ENCODE measurements at places on chromosomes 12 and 14.

DNA sequence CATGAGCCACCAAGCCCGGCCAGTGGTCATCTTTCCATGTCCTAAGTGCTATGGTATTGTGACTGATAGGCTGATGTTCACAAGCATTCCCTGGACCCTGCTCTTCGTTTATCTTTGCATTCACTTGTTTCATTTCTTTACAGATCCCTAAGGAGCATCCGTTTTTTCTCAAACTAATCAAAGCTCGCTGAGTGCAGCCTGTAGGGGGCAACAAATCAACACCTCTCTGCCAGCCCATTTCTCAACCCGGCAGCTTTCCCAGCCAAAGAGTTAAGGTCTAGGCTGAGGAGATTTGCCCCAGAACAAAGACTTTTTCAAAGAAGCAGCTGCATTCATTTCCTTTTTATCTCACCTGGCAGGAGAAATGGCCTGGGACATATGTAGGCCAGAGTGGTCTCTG lies 12.1 kb downstream of the SIRT4 start:
- DNase-seq = no peak

DNA sequence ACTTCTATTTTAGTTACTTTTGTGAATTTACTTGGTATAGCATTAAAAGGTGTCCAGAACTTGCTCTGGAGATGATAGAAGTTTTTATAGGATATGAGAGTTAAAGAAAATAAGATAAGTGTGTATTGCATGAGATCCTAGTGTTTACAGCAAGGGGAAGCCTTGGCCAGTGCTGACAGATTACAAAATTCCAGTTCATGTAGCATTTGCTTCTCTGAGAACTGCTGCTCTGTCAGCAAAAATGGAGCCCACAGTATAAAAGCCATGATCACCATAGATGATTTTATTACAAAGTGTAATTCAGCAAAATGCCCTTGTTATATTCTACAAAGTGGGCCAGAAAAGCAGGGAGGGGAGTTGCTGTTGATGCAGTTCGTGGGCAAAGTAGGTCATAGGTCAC lies 40.0 kb upstream of the ATF1 start:
- DNase-seq = no peak

GRCh38 chr12:64034901-64035576 lies 187.1 kb downstream of the KICS2 start:
- DNase-seq = no peak

GRCh38 chr14:101235335-101236103 lies 325.8 kb upstream of the DIO3 start:
- DNase-seq = peak; percentile 80

GRCh38 chr14:54686219-54686870 lies 119.4 kb downstream of the SAMD4A start:
- no peak for DNase-seq

DNA sequence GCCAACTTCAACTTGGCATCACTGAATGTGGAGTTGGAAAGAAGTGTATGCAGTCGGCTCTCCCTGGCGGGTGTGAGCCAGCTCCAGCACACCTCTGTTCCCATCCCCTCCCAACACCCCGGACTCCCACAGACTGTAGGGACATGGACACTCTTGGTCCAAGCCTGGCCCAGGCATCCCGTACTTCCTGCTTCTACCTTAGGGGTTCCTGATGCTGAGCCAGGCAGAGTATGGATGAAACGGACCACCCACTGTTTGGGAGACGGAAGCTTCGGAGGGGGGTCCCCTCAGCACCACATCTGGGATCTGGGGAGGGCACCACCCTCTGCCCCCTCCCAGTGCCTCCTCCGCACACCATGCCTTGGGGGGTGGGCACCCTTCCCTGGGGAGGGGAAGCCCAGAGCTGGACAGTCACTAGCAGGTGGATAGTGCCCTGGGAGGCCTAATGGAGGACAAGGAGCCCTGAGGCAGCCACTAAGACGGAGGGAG lies 62.0 kb downstream of the LGMN start:
- DNase-seq = no peak

- peak; percentile 10 for DNase-seq
These were observed 37.9 kb downstream of the A2ML1 start for GRCh38 chr12:8860165-8860961.

DNA sequence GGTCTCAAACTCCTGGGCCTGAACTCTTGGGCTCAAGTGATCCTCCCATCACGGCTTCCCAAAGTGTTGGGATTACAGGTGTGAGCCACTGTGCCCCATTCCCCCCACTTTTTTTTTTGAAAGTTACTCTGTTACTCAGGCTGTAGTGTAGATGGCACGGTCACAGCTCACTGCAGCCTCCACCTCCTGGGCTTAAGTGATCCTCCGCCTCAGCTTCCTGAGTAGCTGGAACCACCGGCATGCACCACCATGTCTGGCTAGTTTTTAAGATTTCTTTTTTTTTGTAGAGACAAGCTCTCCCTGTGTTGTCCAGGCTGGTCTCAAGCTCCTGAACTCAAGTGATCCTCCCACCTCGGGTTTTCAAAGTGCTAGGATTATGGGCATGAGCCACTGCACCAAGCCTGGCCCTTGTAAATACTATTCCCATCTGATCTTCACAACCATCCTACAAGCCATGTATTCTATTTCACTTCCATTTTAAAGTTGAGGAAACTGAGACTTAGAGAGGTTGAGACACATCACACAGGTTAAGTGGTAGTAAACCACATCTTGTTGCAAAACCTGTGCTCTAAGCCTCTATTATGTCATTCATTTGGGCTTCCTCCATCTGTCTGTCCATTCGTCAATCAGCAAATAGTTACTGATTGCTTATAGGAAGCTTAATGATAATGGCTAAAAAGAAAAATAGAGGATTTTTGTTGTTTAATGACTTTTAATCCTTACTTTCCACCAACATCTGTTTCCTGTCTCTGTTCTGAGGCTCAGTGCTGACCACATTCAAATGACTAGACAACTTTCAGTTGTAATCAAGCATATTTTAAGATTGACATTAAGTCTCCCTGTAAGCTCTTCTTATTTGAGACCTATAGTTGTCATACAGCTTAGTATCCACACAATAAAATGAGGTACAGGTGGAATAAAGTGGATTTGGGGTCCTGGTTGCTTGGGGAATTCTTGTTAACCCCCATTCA lies 9.2 kb downstream of the ASCL4 start:
- no peak for DNase-seq

- no peak for DNase-seq
These were observed 154.2 kb downstream of the DYRK2 start for GRCh38 chr12:67802731-67803130.

- DNase-seq = no peak
These were observed 112.7 kb downstream of the NCOR2 start for GRCh38 chr12:124454735-124455134.

GRCh38 chr14:76267322-76268046 lies 108.5 kb upstream of the ESRRB start:
- peak; percentile 50 for DNase-seq

DNA sequence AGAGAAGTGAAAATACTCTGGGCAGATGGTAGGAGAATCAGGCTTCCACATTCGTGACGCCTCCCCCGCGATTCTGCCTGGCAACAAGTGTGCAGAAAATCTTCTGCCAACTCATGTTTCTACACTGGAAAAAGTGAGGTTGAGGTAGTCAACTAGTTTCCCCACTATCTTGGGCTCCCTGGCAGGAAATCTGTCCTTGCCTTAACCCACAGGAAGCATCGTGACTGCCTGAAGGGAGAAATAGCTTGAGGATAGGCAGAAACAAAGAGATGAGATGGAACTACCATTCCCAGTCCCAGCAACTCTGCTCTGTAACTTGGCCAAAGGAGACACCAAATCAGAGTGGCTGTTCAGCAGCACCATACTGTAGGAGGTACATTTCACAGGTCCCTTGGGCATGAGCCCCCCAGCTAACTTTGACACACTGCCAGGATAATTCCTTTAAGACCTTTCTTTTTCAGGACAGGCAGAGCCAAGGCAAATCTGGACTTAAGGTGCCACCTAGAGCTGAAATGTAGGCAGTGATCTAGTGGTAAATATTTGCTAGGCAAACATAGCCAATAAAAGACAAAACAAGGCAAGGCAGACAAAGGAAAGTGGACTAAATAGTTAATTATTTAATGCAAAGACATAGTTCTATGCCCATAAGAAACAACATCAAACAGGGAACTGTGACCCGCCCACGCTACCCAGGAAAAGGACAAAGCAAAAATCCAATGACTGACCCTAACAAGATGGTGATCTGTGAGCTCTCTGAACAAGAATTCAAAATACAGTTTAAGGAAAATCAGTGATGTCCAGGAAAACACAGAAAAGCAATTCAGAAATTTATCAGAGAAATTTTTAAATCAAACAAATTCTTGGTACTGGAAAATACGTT lies 205.1 kb downstream of the PTPRO start:
- DNase-seq = no peak

- no peak for DNase-seq
These were observed 172.7 kb downstream of the ANO6 start for GRCh38 chr12:45388545-45388944.

- no peak for DNase-seq
These were observed 92.0 kb downstream of the IRF2BPL start for GRCh38 chr14:76936483-76936882.

DNA sequence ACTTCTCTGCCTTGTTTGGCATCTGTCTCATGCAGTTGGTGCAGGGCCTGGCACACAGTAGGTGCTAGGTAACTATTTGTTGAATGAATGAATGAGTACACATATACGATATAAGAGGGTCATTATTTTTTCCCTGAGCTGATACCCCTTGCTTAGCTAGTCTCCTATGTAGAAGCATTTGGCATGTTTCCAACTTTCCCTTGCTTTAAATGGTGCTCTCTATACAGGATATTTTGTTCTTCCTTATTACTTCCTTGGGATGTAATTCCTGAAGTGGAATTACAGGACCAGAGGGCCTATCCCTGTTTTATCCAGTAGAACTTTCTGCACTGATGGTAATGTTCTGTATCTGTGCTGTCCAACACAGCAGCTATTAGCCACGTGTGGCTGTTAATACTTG lies 250.1 kb upstream of the PWP1 start:
- no peak for DNase-seq

GRCh38 chr14:67583711-67584644 lies 16.1 kb downstream of the PIGH start:
- peak; percentile 44 for DNase-seq

- no peak for DNase-seq
These were observed 3.5 kb upstream of the HIGD1C start for GRCh38 chr12:50948798-50949197.

- no peak for DNase-seq
These were observed 58.1 kb upstream of the PLEKHG3 start for GRCh38 chr14:64646103-64646502.

DNA sequence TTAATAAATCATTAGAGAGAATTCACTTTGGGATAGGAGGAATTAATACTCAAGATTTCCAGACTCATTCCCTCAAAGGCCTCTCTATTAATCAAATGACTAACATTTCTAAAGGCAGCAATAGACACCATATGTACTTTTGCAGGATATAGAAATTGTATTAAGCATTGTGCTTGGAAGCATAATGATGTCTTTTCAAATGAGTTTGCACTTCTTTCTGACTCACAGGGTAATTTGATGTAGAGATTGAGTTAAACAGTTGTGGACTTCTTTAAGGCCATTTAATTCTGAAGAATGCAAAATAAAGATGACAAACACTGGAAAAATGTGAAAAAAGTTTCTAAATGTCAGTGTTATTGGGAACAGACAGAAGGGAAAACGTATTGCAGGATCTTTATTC lies 63.4 kb upstream of the CSRP2 start:
- DNase-seq = no peak

DNA sequence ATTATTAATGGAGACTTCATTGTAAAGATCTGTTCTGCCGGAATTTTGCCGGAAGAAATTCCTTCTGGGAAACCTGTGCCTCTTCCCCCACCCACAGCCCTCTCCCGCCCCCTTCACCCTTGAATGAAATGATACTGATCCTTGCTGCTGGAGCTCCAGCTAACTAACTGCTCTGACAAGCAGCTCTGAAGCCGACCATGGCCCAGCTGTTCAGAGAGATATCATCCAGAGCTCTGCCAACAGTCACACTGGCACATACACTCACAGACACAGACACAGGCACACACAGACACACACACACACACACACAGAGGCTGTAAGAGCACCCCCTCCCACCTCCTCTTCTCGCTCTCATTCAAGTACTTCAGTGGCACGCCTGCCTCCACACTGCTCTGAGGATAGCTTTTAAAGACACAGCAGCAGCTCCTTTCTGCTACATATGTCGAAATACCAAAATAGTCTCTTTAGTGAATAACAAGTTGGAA lies 88.6 kb downstream of the R3HDM2 start:
- DNase-seq = peak; percentile 37

GRCh38 chr12:64736771-64737170 lies 22.4 kb downstream of the GNS start:
- no peak for DNase-seq

GRCh38 chr12:2498964-2499500 lies 295.7 kb upstream of the FKBP4 start:
- no peak for DNase-seq

DNA sequence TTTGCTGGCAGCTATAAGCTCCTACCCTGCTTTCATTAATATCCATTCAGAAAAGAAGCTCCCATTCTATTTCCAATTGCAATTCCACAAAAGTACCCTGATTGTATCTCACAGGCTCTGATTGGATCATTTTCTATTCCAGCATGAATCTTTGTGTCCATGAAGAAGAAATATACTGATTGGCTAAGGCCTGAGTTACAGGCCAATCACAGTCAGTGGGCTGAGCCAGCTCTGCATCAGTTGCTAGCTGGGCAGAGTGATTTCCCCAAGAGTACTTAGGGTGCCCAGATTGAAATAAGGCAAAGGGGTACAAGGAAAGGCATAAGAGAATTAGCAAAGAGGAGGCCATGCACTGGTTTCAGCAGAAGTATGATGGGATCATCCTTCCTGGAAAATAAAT lies 14.4 kb downstream of the ART4 start:
- DNase-seq = no peak

- DNase-seq = no peak
These were observed 58.8 kb downstream of the PPP2R5C start for GRCh38 chr14:101820283-101820798.

DNA sequence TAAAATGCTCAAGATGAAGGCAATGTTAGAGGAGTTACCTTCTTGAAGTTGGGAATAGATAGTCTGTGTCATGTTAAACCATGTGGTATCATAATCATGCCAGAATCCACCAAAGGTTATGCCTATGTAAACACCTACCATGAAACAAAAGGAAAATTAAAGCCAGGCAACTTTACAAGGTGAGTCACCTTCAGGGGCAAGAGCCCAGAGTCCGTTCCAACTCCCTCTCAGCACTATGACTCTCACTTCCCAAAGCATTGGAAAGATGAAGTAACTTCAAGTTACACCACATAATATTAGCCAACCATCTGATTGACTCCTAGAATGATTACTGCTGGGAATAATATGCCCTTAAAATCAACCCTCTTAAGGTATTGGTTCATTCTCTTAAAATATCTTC lies 38.5 kb downstream of the CATSPERB start:
- DNase-seq = no peak

Measured in nephron progenitor cell (in vitro differentiated cells).